Stimulated activated CD4-positive, alpha-beta T cell treated with anti-CD3 and anti-CD28 coated beads, Interleukin-2, amount 100 ng/mL, for 24 hours (primary cell): ENCODE measurements at places on chromosomes 12 and 14.

- DNase-seq, result no peak
These were observed 131.9 kb downstream of the SMOC1 start for GRCh38 chr14:70011098-70011497.

- no peak for DNase-seq
These were observed 68.1 kb downstream of the FOXA1 start for GRCh38 chr14:37526994-37527393.

GRCh38 chr14:95490727-95491451, 25.6 kb downstream of the SYNE3 start:
- DNase-seq, result no peak

GRCh38 chr12:10783252-10783651, 19.2 kb downstream of the TAS2R7 start:
- no peak for DNase-seq

DNA sequence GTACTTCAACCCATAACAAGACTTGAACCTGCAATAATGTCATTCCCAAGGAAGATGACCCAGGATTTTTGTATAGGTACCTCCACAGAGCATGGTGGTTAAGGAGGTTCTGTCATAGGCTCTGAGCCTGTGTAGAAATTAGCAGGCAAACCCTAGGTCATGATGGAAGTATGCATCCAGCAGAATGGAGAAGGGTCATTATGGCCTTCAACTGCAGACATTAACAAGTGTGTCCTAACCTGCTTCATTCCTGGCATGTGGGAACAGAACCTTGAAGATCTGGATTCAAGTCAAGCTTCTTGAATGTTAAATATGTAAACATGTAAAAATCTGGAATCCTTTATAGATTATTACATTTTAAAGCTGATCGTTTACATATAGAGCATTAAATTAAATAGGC, 116.2 kb upstream of the SLC38A4 start:
- DNase-seq, result no peak

- DNase-seq, result no peak
These were observed 3.0 kb upstream of the CORO1C start for GRCh38 chr12:108734200-108734906.

DNA sequence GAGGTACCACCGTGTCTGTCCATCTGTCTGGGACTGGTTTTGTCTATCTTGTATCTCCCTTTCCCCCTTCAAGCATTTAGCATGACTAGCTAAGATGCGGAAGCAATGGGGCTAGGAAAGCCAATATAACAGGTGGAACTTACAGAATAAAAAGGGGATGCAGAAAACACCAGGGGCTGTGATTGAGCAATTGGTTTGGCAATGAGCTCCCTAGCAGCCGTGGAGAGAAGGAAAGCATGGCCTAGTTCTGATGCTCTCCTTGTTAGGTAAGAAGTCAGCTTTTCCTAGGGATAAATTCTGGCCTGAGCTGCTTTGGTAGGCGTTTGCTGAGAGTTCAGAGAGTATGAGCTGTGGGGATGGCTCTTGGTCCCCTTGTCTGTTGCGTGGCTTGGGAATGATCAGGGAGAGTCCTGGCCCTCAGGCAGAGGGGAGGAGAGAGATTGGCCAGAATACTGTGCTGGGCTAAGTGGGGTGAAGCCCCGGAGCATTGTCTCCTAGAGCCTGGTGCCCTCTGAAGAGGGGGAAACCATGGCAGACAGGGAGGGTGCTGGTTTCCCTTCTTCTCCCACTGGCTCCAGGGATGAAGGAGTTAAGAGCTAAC, 7.1 kb downstream of the SETD1B start:
- no peak for DNase-seq
